Chondrocyte (in vitro differentiated cells): ENCODE measurements at places on chromosomes 5 and 9.
A peak's percentile ranks its signal among the peaks of the same experiment; 100 is the strongest.

DNA sequence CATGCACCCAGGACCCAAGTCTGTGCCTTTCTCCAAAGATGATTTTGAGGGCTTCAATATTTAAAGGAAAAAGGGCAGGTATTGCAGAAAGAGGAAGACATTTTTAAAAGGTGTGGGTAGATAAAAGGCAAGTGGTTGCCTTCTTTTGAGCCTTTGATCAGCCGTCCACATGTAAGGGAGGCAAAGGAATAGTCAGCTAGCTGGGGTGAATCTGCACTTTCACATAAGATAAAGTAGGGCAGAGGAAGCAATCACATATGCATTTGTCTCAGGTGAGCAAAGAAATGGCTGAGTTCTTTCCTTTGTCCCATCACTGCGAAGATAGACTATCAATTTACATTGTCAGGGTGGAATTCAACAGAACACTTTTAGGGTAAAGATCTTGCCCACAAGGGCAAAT is 19.9 kb downstream of the MGAT1 start:
- DNase-seq, result no peak

DNA sequence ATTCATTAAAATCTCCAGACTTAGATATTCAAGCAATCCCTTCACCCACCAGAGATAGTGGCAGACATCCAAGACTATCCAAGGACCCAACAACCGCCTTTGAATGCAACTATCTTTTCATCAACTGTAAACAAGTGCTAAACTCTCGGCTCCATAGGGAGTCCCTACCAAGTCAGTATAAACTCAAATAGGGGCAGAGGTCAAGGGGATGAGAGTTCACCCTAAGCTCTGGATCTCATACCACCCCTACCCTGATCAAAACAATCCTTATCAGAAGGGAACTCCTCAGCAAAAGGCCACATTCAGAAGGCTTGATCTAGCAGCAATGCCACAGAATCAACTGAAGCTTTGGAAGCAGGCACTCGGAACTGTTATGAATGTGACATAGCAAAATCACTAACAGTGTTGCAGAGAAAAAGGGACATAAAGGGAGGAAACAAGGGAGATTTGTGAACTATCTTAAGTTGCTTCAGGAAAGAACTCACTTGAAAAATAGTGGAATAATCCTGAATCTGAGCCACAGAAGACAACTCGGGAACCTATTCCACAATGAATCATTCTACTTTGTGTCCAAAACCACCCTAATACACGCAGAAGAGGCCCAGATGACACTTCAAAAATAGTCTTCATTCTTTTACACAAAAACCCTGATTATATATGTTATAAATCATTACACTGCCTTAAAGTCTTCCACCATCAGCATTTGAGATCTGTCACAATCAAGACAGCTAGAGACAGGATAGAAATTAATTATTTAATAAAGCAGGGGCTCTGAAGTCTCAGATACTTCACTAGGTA is 49.8 kb downstream of the NR6A1 start:
- no peak for DNase-seq

GRCh38 chr9:129008986-129009583 is 19.0 kb downstream of the SH3GLB2 start:
- DNase-seq, result no peak

DNA sequence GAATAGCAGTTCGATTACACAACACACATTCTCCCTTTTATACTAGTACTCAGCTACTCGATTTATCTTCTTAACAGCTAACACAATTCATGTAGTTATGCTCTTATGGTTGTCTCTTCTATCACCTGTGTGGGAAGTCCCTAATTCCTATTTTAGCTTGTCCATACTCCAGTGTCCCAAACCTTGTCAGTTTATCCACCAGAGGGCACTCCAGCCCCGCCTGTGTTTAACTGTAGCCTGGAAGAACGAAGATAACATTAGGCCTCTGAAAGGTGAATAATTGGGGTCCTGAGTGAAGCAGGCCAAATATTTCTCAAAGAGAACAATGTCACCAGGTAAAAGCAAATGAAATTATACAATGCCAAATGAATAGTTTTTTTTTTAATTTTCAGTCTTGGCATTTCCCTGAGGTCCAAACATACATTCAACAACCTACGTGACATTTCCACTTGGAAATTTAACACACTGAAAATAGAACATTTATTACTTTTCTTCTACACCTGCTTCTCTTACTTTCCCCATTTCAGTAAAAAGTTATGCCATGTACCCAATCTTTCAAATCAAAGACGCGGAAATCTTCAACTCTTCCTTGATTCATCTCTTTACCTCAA is 560.7 kb downstream of the HTR1A start:
- peak; percentile 47 for DNase-seq

GRCh38 chr9:21856301-21857094 is 54.1 kb downstream of the MTAP start:
- no peak for DNase-seq

GRCh38 chr5:10631316-10631996 is 67.6 kb downstream of the ANKRD33B start:
- DNase-seq, result no peak

DNA sequence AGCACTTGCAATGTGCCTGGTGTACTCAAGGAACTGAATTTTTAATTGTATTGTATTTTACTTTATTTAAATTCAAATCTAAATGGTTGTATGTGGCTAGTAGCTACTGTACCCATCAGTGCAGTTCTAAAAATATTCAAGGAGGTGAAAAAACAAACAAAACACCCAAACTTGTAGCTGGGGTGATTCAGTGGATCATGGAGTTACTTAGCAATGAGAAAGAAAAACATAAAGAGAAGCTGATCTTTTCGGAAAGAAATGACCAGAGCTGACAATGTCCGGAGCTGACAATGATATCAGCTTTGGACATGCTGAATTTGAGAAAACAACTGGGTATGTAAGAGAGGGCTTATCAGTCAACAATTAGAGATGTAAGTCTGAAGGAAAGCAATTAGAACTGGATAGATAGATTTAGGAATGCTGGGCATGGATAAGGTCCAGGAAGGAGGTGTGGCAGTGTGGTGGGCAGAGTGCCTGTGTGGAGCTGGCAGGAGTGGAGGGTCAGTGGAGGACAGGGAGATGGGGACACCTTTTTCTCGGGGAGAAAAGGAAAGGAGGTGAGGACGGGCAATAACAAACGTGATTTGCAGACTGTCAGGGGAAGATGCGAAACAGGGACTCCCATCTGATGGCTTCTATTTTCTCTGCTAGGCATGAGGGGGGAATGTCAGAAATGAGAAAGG is 113.2 kb downstream of the DCP2 start:
- DNase-seq, result no peak

GRCh38 chr5:154603953-154604679 is 126.1 kb upstream of the HAND1 start:
- DNase-seq, result no peak

- DNase-seq, result peak; percentile 29
Observed at GRCh38 chr9:122366074-122366660, 4.7 kb upstream of the PTGS1 start.

DNA sequence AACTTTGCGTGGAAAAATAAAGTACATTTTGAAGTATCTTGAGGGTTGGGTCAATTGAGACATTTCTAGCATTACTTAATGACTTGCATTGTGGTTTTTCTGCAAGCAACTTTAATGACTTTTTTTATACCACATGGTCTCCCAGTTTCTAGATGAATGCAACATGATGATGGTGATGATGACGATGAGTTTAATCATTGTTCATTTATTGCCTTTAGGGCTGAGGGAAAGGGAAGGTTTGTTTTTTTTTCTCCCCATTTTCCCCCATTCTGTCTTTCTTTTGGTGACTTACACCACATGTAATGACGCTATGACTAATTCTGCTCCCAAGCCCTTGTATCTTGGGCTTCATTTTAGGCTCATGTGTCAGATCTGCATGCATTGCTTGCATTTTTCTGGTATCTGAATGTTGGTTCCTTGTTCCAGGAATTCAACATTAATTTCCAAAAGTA is 57.7 kb upstream of the NXNL2 start:
- no peak for DNase-seq

DNA sequence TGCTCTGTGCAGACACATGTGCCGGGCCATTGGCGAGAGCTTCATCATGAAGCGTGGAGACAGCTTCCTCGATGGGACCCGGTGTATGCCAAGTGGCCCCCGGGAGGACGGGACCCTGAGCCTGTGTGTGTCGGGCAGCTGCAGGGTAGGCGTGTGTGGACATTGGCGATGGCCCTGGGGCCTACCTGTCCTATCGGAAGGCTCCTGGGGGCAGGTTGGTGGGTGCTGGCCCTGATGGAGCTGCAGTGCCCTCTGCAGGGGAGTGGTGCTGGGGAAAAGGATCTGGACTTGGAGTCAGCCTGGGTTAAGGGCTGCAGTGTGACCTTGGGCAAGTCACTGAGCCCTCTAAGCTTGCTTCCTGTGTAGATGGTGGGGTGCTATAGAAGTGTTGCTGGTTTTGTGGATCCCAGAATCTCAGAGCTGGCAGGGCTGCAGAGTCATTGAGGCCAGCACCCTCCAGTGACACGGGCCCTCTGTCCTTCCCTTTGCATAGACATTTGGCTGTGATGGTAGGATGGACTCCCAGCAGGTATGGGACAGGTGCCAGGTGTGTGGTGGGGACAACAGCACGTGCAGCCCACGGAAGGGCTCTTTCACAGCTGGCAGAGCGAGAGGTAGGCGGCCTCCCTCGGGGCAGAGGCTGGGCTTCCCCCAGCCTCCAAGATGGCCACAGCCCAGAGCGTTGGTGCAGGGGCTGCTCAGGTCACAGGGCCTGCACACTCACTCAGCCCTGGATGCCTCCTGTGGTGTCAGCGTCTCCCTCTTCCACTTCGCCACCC is 15.8 kb downstream of the ADAMTS13 start:
- DNase-seq, result no peak

- no peak for DNase-seq
Observed at GRCh38 chr5:146463446-146463845, 16.3 kb downstream of the TCERG1 start.

DNA sequence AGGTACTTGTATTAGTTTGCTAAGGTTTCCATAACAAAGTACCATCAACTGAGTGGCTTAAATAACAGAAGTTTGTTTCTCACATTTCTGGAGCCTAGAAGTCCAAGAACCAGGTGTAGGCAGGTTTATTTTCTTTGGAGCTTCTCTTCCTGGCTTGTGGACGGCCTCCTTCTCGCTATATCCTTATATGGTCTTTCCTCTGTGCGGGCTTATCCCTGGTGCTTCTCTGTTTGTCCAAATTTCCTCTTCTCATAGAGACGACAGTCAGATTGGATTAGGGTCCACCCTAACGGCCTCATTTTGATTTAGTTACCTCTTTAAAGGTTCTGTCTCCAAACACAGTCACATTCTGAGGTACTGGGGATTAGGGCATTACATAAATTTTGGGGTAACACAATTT is 88.3 kb downstream of the RMI1 start:
- no peak for DNase-seq

GRCh38 chr5:132825033-132825833 is 5.2 kb downstream of the SHROOM1 start:
- no peak for DNase-seq

DNA sequence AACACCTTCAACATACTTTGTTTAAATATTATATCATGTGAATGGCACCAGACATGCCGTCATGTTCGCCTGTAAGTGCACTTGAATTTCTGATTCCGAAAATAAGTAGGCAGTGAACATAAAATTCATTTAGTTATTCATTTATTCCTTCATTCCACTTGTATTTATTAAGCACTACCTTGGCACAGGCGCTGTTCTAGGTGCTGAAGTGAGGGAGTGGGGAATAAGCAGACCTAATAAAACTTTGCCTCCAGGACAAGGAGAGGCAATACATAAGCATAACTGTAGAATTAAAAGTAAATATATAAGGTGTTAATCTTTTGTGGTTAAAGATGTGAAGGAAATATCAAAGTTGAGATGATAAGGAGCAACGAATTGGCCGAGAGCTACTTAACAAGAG is 297.4 kb downstream of the TENT4A start:
- DNase-seq, result no peak

GRCh38 chr5:150062216-150062922 is 24.0 kb downstream of the CSF1R start:
- DNase-seq, result no peak

GRCh38 chr5:99644822-99645221 is 716.0 kb upstream of the CHD1 start:
- DNase-seq, result no peak

- no peak for DNase-seq
Observed at GRCh38 chr5:25095261-25095660, 450.5 kb upstream of the CDH10 start.

DNA sequence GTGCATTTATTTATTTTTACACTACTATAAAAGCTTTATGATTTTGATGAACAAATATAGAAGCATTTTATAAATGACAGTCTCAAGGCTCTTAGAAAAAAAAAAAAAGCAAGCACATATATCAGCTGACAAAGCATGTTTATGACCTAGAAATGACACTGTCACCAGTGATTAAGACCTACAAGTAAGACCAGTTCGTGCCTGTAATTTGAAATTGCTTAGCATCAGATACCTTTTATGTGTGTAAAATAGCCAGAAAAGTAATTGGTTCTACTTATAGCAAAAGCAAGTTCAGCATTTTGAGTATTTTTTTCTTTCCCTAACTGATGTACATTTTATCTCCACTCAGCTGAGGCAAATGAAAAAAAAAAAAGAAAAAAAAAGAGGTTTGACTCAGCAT is 808.4 kb downstream of the CDH18 start:
- DNase-seq, result no peak

- DNase-seq, result peak; percentile 74
Observed at GRCh38 chr9:135888766-135889394, 18.5 kb downstream of the CAMSAP1 start.

- DNase-seq, result no peak
Observed at GRCh38 chr5:134503937-134504437, 21.5 kb upstream of the JADE2 start.

- DNase-seq, result no peak
Observed at GRCh38 chr5:125209650-125210049, 463.2 kb upstream of the ZNF608 start.

GRCh38 chr9:107488375-107489143 is 1.0 kb downstream of the KLF4 start:
- DNase-seq, result peak; percentile 93

GRCh38 chr5:120365656-120366446 is 98.2 kb upstream of the PRR16 start:
- no peak for DNase-seq
